ENCODE measurements at places on chromosomes 5 and 9.
A peak's percentile ranks its signal among the peaks of the same experiment; 100 is the strongest.

GRCh38 chr5:59891962-59892643 is 1.4 kb downstream of the PDE4D start:
- no peak for DNase-seq

DNA sequence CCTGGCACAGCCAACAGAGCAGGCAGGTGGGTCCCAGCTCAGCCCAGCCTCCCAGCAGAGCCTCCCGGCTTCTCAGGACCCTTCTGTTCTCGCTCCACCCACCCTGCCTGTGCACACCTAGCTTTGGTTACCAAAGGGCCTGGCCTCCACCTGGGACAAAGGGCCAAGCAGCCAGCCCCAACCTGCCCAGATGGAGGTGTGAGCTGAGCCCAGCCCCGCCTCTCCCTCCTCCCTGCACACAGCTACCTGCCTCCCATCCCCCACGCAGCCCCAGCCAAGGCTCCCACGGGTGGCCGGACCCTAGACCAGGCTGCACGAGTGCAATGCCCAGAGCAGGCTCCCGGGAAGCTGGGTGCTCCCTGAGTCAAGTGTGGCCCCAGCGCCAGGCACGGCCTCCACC is 5.6 kb downstream of the TPRN start:
- no peak for DNase-seq

- DNase-seq, result no peak
Observed at GRCh38 chr9:102428305-102428704, 566.8 kb upstream of the CYLC2 start.

GRCh38 chr5:14351086-14351661 is 208.0 kb downstream of the TRIO start:
- DNase-seq, result peak; percentile 14

- peak; percentile 15 for DNase-seq
Observed at GRCh38 chr9:18791074-18791473, 241.9 kb downstream of the SAXO1 start.

GRCh38 chr5:138706655-138707480 is 46.4 kb upstream of the CTNNA1 start:
- DNase-seq, result no peak

GRCh38 chr9:100581661-100582060 is 3.8 kb downstream of the CAVIN4 start:
- DNase-seq, result no peak

GRCh38 chr9:98191181-98191608 is 1.2 kb downstream of the CORO2A start:
- no peak for DNase-seq

- DNase-seq, result no peak
Observed at GRCh38 chr9:119853126-119853525, 483.9 kb upstream of the BRINP1 start.

GRCh38 chr9:77945798-77946197 is 85.8 kb downstream of the GNAQ start:
- DNase-seq, result peak; percentile 59

DNA sequence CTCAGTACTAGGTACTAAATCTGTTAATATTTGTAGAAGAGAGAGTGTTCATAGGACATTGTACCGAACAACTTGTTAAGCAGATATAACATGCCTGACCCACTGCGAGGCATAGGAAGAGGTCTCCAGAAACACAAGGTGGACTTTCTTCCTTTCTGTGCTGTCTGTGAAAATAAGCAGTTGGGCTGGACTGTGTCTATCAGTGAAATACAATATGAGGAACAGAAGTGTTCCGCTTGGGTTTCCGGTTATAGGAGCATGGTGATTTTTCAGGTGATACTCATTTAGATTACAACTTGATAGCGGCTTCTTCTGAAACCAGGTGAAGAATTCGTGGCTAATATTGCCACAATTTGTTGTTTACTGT is 60.9 kb upstream of the TLR4 start:
- peak; percentile 8 for DNase-seq

DNA sequence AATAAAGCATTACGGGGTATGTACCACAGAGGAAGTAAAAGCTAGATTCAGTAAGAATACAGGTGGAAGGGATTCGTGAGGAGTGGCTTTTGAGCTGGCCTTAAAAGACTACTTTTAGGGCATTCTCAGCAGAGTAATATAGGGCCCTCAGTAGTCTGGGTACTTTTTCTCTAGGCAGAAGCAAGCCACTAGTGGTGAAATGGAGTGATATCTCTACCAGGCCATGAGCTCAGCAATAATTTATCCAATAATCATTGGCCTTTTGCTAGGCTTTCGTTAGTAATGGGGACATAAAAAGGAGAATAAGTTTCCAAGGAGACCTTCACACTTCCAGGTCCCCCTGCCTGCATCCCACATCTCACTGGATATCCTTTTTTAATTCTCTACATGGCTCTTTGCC is 1.7 kb downstream of the POLR3G start:
- peak; percentile 43 for DNase-seq

DNA sequence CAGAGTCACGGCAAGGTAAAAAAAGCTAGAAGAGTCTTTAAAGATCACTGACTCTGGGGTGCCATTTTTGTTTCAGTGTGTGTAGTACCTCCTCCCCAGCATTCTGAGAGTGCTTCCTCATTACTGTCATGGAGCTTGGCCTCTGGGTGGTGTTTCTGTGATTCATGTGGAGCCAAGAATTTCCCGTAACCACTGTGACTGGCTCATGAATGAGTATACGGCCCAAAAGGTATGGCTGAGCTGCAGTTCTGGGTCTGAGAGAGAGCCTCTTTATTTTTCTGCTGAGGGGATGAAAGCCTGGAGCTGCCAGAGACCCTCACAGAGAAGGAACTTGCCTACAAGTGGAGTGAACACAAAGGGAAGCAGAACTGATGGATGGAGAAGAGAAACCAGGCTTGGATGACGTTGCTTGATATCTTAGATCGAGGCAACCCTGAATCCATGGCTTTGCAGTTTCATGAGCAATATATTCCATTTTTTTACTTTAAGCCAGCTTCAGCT is 85.6 kb downstream of the PTTG1 start:
- no peak for DNase-seq

DNA sequence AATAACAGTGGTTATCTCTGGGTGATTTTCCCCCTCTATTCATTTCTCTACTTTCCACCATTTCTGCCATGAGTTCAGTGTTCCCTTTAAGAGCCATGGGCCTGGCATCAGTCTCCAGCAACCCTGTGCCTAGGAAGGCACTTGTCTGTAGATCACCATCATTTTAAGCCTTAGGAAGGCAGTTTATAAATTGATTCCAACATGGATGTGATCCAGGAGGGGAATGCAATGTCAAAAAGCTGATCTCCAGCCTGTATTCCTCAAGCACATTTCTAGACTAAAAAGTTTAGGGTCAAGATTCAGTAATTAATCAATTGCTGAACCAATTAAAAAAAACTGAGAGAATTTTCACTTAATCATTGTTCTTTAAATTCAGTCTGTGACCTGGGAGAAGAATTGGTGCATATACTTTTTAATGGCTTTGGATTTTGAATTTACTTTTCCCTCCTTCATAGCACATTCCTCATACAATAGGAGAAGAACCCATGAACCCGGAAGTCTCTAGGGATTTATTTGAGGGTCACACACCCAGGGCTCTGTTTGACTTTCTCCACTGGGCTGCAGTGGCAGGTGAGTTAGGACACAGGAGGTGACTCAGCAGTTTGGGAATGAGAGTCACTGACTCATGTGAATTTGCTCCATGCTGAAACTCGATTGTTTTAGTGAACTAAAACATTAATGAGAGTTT is 6.1 kb upstream of the ERMP1 start:
- peak; percentile 47 for DNase-seq

GRCh38 chr5:66843065-66843464 is 246.9 kb downstream of the MAST4 start:
- DNase-seq, result no peak

GRCh38 chr9:75878488-75878860 is 12.0 kb upstream of the PCSK5 start:
- no peak for DNase-seq

DNA sequence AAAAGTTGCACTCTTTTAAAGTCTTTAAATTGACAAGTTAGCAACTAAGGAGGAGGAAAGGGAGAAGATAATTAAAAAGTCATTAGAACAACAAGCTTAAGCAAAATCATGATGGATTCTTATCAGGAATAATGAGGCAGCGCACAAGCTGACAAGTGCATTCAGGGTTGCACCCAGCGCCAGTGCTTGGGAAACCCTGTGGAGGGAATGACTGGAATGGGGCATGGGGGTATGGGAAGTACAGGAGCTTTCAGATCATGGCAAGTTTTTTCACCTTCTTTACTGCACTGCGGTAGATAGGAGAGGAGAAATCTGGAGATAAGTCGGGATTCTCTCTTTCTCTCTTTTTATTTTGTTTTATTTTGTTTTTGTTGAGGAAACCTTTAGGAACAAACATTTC is 117.9 kb upstream of the CKMT2 start:
- no peak for DNase-seq

DNA sequence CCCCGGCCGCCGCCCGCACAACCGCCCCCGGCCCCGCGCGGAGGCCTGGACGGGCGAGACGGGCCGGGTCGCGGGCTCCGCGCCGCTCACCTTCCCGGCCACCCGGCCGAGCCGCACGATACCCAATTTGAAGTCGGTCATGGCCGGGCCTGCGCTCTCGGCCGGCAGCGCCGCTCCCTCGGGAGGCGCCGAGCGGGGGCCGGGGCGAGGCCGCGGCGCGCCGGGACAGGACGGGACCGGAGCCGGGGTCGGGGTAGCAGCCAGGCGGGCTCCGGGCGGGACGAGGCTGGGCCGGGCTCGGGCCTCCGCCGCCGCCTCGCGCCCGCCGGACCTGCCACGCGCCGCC is 216 bp downstream of the ZMYND19 start:
- DNase-seq, result no peak

GRCh38 chr5:83149671-83150070 is 72.3 kb downstream of the XRCC4 start:
- DNase-seq, result no peak

GRCh38 chr9:127021664-127022363 is 100.6 kb downstream of the ANGPTL2 start:
- no peak for DNase-seq

GRCh38 chr5:154222414-154222813 is 31.9 kb downstream of the GALNT10 start:
- no peak for DNase-seq

GRCh38 chr5:169416583-169417196 is 115.8 kb upstream of the SLIT3 start:
- DNase-seq, result no peak

DNA sequence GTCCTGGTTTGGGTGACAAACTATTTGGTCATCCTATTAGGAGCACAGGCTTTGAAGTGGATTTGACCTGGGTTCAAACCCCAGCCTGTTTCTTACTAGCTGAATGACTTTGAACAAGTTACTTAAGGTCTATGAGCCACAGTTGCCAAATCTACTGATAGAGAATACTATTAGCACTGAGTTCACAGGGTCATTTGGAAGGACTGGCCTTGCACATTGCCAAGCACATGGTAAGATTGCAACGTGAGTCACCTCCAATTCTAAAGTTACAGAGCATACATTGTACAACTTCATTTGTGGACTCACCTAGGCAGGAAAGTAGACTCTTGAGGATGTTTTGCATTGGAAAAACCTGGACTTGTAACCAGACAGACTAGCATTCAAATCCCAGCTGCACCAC is 38.9 kb downstream of the MFAP3 start:
- DNase-seq, result no peak

DNA sequence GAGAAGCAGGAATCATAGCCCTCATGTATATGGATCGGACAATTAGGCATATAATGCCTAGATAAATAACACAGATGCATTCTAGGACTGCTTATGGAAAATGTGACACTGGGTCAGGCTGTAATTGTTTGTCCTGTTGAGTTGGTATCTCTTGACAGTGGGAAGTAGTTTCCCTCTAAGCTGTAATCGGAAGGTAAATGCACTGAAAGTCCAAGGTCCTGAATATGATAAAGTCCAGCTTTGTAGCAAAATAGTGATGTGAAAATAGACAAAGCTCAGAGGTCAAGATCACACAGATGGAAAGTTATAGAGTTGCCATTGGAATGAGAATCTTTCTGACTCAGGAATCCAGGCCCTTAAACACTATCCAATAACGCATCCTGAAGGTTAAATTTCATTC is 214.2 kb downstream of the GABRB2 start:
- no peak for DNase-seq

DNA sequence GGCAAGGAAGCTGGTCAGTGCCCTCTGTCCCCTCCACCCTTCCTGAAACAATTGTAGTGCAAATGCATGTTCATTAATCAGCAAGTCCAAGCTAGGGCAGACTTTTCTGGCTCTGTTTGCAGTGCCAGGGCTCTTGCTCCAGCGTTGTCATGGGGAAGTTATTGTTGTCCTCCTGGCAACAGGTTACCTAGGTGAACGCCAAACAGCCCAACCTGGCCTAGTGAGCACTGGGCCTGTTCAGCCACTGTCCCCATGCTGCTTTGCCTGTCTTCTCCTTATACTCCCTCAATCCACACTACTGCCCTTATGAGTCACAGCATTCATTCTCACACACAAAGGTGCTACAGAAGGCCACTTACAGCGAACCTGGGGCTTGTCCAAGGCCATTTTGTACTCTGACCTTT is 34.5 kb upstream of the GLIS3 start:
- peak; percentile 6 for DNase-seq

- DNase-seq, result no peak
Observed at GRCh38 chr9:110244616-110245015, 11.7 kb downstream of the TXN start.

DNA sequence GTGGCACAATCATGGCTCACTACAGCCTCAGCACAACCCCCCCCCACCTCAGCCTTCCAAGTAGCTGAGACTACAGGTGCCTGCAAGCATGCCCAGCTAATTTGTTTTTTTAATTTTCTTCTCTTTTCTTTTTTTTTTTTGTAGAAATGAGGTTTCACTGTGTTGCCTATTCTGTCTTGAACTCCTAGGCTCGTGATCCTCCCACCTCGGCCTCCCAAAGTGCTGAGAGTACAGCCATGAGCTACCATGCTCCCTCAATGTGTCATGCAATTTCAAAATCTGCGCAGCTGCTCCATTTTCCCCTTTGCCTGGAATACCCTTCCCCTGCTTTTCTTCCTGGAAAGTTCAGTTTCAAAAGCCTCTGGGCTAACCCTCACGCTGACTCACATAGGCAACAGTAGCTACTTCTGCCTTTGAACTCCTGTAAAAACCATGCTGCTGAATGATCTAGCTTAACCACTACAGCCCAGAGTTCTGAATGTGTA is 71.0 kb upstream of the IL7R start:
- DNase-seq, result no peak

DNA sequence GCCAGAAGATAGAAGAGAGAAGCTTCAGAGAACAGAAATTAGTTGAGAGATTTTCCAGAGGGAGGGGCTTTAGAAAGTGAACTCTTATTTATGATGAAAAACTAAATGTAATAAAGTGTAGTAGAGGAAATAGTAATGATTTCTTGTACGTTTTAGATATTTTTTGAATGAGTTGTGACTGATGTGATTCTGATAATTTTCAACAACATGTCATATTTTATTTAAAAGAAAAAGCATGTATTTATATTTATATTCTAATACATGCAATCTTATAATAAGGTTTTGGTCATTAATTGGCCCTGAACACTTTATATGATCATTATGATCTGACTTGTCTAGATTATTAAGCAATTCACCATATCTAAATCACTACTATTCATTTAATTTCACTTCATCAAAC is 735.2 kb upstream of the CDH9 start:
- no peak for DNase-seq
